LHCN-M2 (cell line): ENCODE measurements at places on chromosomes 4 and X. TPM values are rescaled to one million over a fixed set of nuclear protein-coding genes. Genes with fewer than 3 reads are reported as not detected.

MID1 gene
- 8.6 and 11.8 TPM in 2 replicates for total RNA-seq

TMEM165 gene
- 176 and 184 TPM in 2 replicates for total RNA-seq

AKAP4 gene
- total RNA-seq: not detected in 2 replicates

CHRNA9 gene
- total RNA-seq: 0.29 and 0.51 TPM in 2 replicates

PSAPL1 gene
- not detected in 2 replicates for total RNA-seq

MTMR8 gene
- total RNA-seq: not detected in 2 replicates

SUPT20HL2 gene
- not detected in 2 replicates for total RNA-seq

UCHL1 gene
- 222 and 281 TPM in 2 replicates for total RNA-seq

SERTM2 gene
- not detected in 2 replicates for total RNA-seq

SSX2B gene
- not detected in 2 replicates for total RNA-seq

TMSB15C gene
- total RNA-seq: 3.2 and 4.7 TPM in 2 replicates

NOX1 gene
- total RNA-seq: not detected in 2 replicates

FGG gene
- total RNA-seq: not detected in 2 replicates

- DNase-seq: no peak
Measured at GRCh38 chr4:78033861-78034260, 23.3 kb upstream of the FRAS1 start.

DNA sequence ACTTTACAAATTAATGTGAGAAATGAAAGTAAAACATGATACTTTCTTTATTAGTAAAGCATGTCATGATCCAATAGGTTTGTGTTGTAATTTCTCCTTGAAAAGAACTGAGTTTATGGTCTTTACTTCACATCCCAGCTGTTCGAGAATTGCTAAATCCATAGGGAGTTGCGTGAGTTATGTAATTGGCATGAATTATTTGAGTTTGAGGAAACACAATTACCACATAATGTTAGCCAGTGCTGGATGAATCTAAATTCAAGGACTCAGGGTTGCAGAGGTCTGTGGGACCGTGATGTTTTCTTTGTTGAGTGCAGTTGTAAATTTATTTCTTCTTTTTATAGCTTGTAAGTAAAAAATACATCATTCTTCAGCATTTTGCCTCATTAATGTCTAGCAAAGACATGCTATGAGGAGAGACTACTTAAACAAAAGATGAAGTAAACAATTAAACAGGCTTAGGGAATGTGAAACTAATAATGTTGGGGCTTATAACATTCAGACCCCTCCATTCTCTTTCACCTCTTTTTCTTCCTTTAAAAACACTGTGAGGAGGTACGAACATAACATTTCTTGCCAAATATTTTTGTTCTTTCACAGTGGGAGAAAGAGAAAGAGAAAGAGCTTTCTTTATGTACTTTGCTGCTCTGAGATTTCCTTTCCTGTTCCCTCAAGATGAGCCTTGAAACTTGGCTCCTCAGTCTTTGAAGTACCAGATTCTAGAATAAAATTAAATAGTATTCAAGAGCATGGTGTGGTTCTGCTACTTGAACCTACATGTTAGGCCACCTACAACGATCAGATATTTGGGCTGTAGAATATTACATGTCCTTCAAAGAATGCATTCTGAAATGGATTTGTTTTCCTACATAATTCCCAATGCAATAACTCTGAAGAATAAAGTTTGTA, 159.6 kb upstream of the ANK2 start:
- peak; percentile 96 for DNase-seq

- DNase-seq: no peak
Measured at GRCh38 chrX:32571579-32571978, 639.8 kb downstream of the DMD start.

DNA sequence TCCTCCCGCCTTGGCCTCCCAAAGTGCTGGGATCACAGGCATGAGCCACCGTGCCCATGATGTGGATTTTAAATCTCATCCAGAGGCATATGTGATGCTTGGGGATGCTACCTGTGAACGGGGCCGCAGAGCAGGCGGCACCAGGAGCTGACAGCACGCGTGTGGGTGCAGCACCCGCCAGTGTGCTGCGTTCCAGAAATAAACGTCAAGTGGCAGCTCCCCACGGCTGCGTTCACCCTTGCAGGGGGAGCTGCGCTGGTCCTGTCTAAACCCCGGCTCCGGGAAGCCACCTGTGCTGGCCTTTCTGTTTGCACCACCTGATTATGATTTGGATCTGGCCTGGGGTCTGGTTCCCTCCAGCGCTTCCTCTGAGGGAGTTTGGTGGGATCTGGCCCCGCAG, 77.8 kb downstream of the SORCS2 start:
- DNase-seq: no peak

GRCh38 chr4:2906218-2906617, 57.0 kb downstream of the NOP14 start:
- DNase-seq: no peak

DNA sequence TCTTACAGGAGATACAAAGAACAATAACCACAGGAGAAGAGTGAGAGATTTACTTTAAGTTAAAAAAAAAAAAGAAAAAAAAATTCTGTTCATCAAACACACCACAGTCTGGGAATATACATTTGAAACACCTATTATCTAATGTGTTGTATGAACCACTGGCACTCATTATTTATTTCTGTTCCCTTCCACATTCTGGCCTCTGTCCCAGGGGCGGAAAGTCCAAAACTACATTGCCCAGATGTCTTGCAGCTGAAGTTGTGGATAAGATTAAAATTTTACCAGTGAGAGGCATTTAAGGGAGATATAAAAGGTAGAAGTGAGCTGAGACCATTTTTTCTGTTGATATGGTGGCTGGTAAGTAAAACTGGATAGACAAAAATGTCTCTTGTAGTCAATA, 56.2 kb downstream of the SCLT1 start:
- no peak for DNase-seq

DNA sequence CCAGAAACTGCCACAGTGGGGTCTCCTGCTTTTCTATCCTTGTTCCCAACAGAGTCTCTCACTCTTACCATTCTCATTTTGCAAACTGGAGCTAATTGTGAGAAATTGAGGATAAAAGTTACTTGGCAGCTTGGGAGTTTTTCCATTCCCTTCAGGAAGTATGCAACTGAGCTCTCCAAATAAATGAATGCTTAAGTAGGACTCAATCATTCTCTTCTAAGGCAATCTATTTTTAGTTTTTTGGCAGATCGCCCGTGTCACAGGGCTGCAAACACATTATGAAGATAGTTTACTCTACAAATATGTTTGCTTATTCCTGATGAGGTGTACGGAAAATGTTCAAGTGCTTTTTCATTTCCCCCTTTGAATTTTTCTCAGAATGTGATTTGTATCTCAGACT, 5.3 kb downstream of the ASB11 start:
- no peak for DNase-seq

GRCh38 chrX:63453571-63453970, 102.4 kb upstream of the SPIN4 start:
- no peak for DNase-seq

- DNase-seq: no peak
Measured at GRCh38 chr4:165986956-165987698, 114.1 kb downstream of the TLL1 start.

DNA sequence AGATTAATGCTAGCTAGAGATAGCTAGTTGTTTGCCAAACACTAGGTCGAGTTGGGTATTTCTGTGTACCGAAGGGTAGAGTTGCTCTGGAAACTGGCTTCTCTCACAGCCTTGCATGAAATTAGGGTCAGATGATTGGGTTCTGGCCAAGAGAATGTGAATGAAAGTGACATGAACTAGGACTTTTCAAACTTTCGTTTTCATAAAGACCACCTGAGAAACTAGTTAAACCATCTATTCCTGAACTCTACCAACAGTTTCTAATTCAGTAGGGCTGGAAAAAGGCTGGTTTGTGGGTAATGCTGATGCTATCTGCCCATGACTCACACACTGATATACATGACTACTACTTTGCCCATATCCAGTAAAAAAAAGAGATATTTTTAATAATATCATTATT, 157.6 kb downstream of the GASK1B start:
- DNase-seq: peak; percentile 78

GRCh38 chr4:41693629-41694028, 54.9 kb downstream of the PHOX2B start:
- peak; percentile 48 for DNase-seq

DNA sequence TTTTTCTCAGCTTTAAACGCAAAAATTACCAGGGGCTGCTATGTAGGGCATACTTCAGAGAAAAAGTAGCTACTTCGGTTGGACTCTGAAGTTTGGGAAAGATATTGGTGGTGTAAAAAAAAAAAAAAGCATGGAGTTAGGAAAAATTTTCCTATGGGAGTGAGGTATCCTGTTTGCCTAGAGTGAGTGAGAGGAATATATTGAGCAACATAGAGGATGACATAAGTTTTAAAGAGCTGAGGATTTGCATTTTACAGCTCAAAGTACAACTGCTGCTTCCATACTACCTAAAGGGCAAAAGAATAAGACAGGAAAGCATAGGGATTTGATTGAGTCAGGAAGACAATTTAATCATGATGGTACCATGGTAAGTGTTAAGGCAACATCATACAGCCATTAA, 7.3 kb downstream of the GPRASP1 start:
- DNase-seq: no peak

DNA sequence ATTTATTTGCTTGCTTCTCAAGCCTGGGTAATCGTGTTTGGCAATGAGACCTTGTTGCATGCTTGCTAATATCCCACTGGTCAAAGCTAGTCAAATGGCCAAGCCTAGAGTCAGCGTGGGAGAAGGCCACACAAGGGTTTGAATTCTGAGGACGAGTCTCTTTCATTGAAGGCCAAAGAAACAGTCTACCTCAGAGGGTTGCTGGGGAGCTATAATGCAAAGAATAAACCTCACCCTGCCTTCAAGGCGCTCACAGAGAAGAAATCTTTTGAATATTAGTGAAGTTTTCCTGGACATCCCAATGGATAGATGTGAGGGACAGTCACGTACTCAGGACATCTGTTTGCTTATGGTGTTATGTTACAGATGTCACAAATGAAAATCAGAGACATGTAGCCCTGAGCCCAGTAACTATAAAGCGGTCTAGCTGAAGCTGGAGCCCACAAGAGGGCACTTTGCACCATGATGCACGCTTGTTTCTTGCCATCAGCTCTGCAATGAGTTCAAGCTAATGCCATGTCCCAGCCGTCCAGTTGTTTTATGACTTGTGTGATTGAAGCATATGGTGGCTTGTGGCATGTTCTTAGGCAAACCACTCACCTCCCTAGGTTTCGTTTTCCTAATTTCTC, 1.1 kb upstream of the TLR3 start:
- DNase-seq: peak; percentile 82

DNA sequence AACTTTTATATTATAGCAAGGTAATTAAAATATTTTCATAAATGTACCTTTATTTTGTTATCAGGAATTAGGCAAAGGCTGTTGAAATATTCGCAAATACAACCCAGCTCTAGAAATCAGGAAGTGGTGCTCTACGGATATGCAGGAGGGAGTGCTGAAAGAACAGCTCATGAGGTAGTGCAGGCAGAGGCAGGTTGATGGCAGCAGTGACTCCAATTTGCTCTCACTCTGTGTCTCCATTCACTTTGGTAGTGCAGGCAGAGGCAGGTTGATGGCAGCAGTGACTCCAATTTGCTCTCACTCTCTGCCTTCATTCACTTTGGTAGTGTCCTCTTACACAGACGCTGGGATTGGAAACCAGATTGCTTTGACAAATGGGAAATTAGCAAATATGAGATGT, 277.9 kb downstream of the TRIML1 start:
- DNase-seq: no peak

- no peak for DNase-seq
Measured at GRCh38 chr4:155975511-155975910, 21.8 kb upstream of the CTSO start.

DNA sequence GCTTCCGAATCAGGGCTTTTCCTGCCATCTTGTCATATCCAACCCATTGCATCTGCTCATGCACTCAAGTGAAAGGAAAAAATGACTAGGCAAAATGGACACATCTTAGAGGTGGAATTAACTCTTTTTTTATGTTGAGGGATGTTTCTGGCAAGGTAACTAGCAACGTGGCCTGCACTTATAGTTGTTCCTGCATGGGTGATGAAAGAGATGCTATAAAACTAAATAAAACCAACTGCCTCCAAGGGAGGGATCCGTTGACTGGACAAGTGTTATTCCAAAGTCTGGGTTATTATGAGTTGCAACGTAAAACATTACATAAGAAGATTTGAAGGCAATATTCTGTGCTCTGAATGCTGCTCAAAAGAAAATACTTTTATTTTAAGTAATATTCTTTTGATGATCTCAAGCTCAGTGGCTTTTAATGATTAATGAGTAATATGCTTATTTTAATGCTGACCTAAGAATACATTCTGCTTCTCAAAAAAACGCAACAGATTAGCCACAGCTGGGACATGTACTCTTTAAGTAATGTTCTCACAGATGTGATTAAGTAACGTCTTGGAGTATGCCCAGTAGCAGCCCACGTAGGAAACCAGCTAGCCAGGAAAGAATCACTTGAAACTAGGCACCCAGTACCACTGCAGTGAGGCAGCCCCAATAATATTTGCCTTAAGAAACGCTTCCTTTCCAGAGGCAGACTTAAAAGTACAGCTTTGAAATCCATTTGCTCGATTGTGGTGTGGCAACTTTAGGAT, 27.4 kb downstream of the KLF3 start:
- DNase-seq: no peak

GRCh38 chr4:137610960-137611359, 78.7 kb upstream of the PCDH18 start:
- DNase-seq: peak; percentile 18

DNA sequence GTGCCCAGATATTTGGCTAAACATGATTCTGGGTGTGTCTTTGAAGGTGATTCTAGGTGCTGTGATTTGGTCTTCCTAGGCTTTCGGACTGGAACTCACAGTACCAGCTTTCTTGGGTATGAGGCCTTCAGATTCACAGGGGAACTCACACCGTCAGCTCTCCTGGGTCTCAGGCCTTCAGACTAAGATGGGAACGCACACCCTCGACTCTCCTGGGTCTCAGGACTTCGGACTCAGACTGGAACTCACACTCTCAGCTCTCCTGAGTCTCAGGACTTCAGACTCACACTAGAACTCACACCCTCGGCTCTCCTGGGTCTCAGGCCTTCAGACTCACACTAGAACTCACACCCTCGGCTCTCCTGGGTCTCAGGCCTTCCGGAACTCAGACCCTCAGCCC, 137.7 kb downstream of the CRLF2 start:
- no peak for DNase-seq

GRCh38 chrX:119602701-119603255, 3.4 kb downstream of the NKRF start:
- DNase-seq: peak; percentile 34

GRCh38 chr4:78167510-78167909, 110.4 kb downstream of the FRAS1 start:
- DNase-seq: no peak

- no peak for DNase-seq
Measured at GRCh38 chr4:83631066-83631465, 95.2 kb downstream of the GPAT3 start.

GRCh38 chr4:53629296-53629695, 38.0 kb upstream of the LNX1 start:
- no peak for DNase-seq

- no peak for DNase-seq
Measured at GRCh38 chrX:48772602-48773001, 11.1 kb downstream of the GLOD5 start.
